Stimulated activated CD8-positive, alpha-beta memory T cell treated with anti-CD3 and anti-CD28 coated beads, Interleukin-7, amount 100 ng/mL, for 4 hours (primary cell): ENCODE measurements at places on chromosomes 1 and 21.

DNA sequence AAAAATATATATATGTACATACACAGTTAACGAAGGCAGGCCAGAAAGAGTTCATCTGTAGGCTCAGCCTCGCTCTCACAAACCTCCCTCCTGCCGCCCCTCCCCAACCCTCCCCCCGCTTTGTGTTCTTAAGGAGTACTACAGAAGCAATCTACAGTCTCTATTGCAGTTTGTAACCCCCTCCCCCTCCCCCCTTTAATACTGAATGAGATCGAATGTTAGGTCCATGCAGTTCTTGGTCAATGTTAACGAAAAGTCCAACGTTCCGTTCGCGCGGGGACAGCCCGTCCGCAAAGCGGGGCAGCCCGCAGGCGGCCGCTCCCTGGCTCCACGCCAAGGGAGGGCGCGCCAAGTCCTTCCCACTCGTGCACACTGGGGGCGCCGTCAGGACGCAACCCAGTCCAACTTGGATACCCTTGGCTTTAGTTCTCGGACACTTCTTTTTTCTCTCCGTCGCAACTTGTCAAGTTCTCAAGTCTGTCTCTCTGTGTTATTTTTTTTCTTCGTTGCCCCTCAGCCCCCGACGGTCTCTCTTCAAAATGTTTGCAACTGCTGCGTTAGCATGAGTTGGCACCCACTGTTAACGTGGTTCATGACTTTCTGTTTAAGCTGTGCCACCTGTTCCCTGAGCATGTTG lies 2.2 kb downstream of the JUN start:
- peak; percentile 36 for DNase-seq

DNA sequence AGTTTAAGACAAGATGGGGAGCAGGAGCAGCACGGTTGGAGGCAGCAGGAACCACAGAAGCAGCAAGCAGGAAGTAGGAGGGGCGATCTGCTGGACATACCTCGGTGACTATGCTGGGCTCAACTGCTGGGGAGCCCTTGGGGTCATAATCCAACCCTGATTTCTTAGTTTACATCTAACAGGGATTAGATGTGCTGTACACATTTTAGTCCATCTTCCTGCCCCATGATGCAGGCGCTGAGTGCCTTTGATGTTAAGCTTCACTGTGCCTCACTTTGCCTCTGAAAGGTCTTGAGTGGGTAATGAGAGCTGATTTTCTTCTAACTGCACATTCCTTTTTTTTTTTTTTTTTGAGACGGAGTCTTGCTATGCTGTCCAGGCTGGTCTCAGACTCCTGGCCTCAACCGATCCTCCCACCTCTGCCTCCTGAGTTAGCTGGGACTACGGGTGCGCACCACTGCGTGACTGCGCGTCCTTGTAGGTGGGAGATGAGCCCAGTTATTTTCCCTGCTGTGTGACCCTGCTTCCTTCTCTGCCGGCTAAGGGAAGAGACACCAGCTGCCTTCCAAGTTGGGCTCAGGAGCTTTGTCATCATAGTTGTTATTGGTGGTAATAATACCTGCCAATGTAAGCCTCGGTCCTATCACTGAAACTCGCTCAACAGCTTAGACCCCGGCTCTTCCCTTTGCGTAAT lies 1.1 kb upstream of the RCAN3 start:
- DNase-seq, result no peak

- DNase-seq, result no peak
Observed at GRCh38 chr1:183090391-183091006, 67.3 kb downstream of the LAMC1 start.

GRCh38 chr1:16064536-16065268 lies 8.7 kb downstream of the FAM131C start:
- no peak for DNase-seq

- DNase-seq, result no peak
Observed at GRCh38 chr1:110012100-110012780, 22.2 kb upstream of the STRIP1 start.

GRCh38 chr1:181140398-181140797 lies 51.9 kb downstream of the IER5 start:
- DNase-seq, result no peak

- DNase-seq, result no peak
Observed at GRCh38 chr21:16070207-16070651, 340.4 kb downstream of the USP25 start.

DNA sequence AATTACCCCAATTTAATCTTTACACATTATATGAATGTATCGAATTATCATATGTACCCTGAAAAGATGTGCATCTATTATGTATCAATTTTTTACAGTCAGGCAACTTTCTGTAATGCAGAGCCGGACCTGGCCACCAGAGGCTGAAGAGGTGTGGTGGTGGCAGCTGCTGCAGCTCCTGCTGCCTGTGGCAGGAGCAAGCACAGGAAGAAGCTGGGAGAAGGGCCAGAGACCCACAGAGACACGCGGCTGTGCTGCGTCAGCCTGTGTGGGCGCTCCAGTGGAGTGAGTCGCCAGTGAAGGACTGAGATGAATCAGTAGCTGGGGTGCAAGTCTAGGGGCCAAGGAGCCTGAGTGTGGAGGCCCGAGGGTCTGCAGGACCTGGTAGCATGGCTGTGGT lies 74.3 kb upstream of the COG2 start:
- no peak for DNase-seq

GRCh38 chr21:45027241-45028196 lies 46.9 kb upstream of the ADARB1 start:
- DNase-seq, result no peak

- DNase-seq, result no peak
Observed at GRCh38 chr1:11990303-11991032, 10.2 kb downstream of the MFN2 start.

DNA sequence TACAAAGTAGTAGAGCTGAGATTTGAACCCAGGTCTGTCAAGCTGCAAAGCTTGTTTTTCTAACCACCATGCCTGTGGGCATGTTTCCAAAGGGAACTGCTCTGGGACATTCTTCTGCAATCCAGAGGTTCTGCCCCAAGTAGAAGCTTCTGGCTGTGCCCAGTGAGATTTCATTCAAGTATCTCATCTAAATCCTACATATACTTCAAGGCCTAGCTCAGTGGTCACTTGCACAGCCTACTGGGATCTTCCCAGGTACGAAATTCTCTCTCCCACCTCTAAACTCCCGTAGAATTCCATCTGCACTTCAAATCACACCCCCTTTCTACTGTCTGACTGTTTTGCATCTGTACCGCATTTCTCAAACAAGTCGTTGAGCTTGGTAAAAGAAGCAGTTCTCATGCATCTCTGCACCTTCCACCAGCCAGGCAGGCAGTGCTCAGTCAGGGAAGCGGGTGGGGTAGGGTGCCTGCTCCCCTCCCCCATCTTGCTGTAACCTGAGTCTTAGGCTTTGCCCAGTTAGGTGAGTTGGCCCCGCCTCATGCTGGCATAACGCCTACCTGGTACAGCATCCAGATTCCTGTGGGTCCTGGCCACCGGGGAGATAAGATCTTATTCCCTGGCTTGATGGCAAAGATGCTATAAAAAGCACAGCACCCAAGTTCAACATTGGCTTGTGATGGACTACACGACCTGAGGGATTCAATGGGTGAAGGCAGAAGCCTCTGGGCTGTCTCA lies 13.5 kb downstream of the SLC9A1 start:
- no peak for DNase-seq
